ENCODE measurements at places on chromosomes 5 and 9. TPM values are rescaled to one million over a fixed set of nuclear protein-coding genes. Genes with fewer than 3 reads are reported as not detected.
A peak's percentile ranks its signal among the peaks of the same experiment; 100 is the strongest.

The PCDHB8 gene
- not detected for total RNA-seq

The MELK gene
- 68.4 TPM for total RNA-seq

DNA sequence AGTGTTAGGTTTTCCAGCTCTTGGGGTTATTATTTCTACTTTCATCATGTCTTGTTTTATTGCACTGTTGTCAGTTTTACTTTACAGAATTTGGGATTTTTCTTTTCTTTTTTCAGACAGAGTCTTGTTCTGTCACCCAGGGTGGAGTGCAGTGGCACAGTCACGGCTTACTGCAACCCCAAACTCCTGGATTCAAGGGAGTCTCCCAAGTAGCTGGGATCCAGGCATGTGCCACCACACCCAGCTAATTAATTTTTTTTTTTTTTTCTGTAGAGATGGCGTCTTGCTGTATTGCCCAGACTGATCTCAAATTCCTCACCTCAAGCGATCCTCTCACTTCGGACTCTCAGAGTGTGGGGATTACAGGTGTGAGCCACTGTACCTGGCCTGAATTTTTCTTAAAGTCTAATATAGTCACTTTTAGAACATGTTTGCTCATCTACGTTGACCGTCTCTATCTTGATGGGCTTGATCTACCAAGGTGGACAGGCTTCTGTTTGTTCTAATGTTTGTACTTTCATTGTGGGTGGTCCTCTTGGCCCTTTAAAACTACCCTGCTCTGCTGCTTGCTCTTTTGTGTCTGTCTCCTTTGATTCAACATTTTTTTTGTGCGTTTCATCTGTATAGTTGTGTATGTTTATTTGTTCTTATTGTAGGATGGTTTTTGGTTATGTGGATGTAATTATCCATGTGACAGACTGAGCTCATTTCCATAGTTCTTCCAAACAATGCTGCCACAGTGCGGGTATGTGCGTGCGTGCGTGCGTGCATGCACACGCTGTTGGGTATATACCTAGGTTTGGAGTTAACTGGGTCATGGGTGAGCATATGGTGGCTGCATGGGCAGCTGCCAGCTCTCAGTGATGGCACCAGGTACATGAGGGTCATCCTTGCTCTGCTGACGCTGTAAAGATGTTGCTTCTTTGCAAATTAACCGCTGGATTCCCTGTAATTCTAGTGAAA, 18.1 kb downstream of the PRRC2B start:
- no peak for DNase-seq

- DNase-seq = no peak
These were observed at the start of gene OR2V1 for GRCh38 chr5:181130832-181131496. OR2V1 (minus strand) TSS chr5:181131169; CDS start chr5:181125304, 5,865 bp downstream.

DNA sequence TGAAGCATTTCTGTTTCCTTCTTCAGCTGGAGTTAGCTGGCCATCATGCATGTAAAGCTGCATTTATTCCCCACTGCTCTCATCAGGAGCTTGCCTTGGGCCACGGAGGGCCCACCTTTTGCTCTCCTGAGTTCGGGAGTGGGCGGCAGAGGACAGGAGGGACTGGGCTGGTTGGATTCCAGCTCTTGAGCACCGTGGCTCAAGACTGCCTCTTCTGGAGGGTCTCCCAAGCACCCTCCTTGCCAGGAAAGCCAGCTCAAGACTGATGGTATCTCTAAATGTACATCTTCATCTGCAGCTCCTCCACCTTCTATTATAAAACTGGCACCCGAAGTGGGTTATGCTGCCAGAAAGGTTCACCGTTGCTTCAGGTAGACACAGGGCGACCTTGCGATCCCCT, 399.6 kb upstream of the IRX1 start:
- no peak for DNase-seq

The PLAC8L1 gene
- 0.36 TPM for total RNA-seq

- DNase-seq = no peak
These were observed 26.0 kb upstream of the SYK start for GRCh38 chr9:90775657-90776056.

DNA sequence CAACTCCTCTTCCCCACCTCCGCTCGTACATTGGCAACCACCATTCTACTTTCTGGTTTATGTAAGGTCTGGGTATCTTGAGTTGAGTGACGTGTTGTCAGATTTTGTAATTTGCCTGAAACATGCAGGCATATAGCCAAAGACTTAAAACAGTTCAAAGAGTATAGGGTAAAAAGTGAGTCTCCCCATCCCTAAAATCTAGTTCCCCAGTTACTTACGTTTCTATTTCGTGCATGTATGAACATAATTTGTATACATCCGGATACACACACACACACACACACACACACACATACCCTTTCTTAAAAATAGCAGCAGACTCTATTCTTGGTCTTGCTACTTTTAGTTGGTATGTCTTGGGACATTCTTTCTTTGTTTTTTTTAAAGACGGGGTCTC, 915 bp downstream of the HSDL2 start:
- DNase-seq = peak; percentile 20

The SLCO6A1 gene
- total RNA-seq = not detected

- no peak for DNase-seq
These were observed 53.8 kb upstream of the RAD23B start for GRCh38 chr9:107229241-107229741.

- no peak for DNase-seq
These were observed 128.2 kb upstream of the SLC44A1 start for GRCh38 chr9:105116052-105116868.

DNA sequence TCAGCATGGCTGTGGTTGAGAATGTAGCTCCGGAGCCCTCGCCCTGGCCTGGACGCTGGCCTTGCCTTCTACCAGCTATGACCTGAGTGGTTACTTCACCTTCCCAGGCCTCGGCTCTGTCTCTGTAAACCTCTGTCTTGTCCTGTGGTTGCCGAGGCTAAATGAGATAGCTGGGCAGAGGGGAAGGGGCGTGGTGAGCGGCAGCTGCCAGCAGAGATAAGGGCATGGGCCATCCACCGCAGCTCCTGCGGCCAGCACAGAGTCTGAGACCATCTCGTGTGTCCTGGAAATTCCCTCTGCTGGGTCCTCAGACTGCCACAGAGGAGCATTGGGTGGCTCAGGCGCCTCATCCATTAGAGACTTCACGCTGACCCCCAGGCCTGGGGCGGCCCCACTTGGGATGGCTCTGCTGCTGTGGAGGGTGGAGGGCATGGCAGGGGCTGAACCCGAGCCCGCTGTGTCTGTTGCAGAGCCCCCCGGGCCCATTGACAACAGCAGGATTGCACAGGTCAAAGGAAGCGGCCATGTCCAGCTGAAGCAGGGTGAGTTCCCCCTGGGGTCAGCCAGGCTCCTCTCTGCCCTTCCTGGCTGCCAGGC, 43.9 kb downstream of the USP20 start:
- no peak for DNase-seq

- peak; percentile 91 for DNase-seq
These were observed 53.5 kb downstream of the RGS3 start for GRCh38 chr9:113516840-113517577.

All from activated CD4-positive, alpha-beta memory T cell treated with anti-CD3 and anti-CD28 coated beads for 36 hours (primary cell).